ENCODE measurements at places on chromosomes 5 and 9. TPM values are rescaled to one million over a fixed set of nuclear protein-coding genes. Genes with fewer than 3 reads are reported as not detected.

GRCh38 chr9:110874963-110875674 is 163.2 kb downstream of the LPAR1 start:
- peak; percentile 34 for DNase-seq

- no peak for DNase-seq
Measured at GRCh38 chr9:111938427-111938800, 41.8 kb downstream of the UGCG start.

- DNase-seq = no peak
Measured at GRCh38 chr5:158759283-158759682, 340.4 kb downstream of the EBF1 start.

GRCh38 chr5:132799392-132799791 is 13.7 kb upstream of the SOWAHA start:
- DNase-seq = no peak

The CMYA5 gene
- total RNA-seq = 0.31 TPM

- no peak for DNase-seq
Measured at GRCh38 chr5:9927521-9927997, 297.4 kb upstream of the TAS2R1 start.

The WDR38 gene
- not detected for total RNA-seq

The GABRA1 gene
- not detected for total RNA-seq

The ZMYND19 gene
- total RNA-seq = 12.5 TPM

All from left colon (tissue), 2 donors.